ENCODE measurements at places on chromosomes 1 and 21. TPM values are rescaled to one million over a fixed set of nuclear protein-coding genes. Genes with fewer than 3 reads are reported as not detected.

Gene DYRK3
- 19.3 TPM for total RNA-seq

Gene TP73
- total RNA-seq, result 8.3 TPM

Gene ATP1A2
- not detected for total RNA-seq

Gene KLHDC8A
- total RNA-seq, result not detected

Gene CRP
- not detected for total RNA-seq

Gene LRRC39
- total RNA-seq, result not detected

Gene LMOD1
- total RNA-seq, result 0.03 TPM

Gene RABGGTB
- 95.1 TPM for total RNA-seq

Gene CFHR1
- total RNA-seq, result not detected

Gene CHODL
- total RNA-seq, result 7.6 TPM

Gene KRTAP12-2
- not detected for total RNA-seq

Gene TPTE
- total RNA-seq, result not detected

Gene ARHGEF16
- not detected for total RNA-seq

Gene SOX13
- 0.86 TPM for total RNA-seq

Gene OLIG2
- not detected for total RNA-seq

Gene CLCNKA
- not detected for total RNA-seq

Gene SH2D1B
- total RNA-seq, result not detected

Gene ARHGEF10L
- 7.6 TPM for total RNA-seq

Gene OR2T29
- not detected for total RNA-seq

Gene CELA3B
- not detected for total RNA-seq

Gene SRSF11
- total RNA-seq, result 146 TPM

Gene GPA33
- total RNA-seq, result not detected

Gene NOTCH2NLA
- total RNA-seq, result 24.3 TPM

Gene IL10
- total RNA-seq, result not detected

Gene GJB4
- total RNA-seq, result not detected

Gene GRIK3
- not detected for total RNA-seq

Gene FAM177B
- total RNA-seq, result not detected

Gene RNU1-4
- total RNA-seq, result not detected

Gene C1orf87
- not detected for total RNA-seq

Gene NCMAP
- not detected for total RNA-seq

Gene SPRR4
- total RNA-seq, result not detected

Gene CELF3
- not detected for total RNA-seq

Gene BACH1
- total RNA-seq, result 13.1 TPM

Gene PRRX1
- total RNA-seq, result 1.2 TPM

Gene TMEM240
- total RNA-seq, result not detected

Gene TTC34
- not detected for total RNA-seq

Gene RBM11
- 1.3 TPM for total RNA-seq

Gene ERVH48-1
- not detected for total RNA-seq

Gene DNASE2B
- total RNA-seq, result not detected

Gene KLHL20
- total RNA-seq, result 43.7 TPM

Gene CADM3
- not detected for total RNA-seq

Gene ADCY10
- total RNA-seq, result not detected

Gene OXCT2
- not detected for total RNA-seq

Gene TMEM82
- not detected for total RNA-seq

Gene BEST4
- total RNA-seq, result not detected

Gene C1orf232
- not detected for total RNA-seq

Gene CASQ2
- total RNA-seq, result not detected

Gene TMEM81
- 5.1 TPM for total RNA-seq

Gene GAS5
- total RNA-seq, result 531 TPM
